HFFc6 (cell line): ENCODE measurements at places on chromosomes 2 and 18. TPM values are rescaled to one million over a fixed set of nuclear protein-coding genes. Genes with fewer than 3 reads are reported as not detected.
A peak's percentile ranks its signal among the peaks of the same experiment; 100 is the strongest.

DNA sequence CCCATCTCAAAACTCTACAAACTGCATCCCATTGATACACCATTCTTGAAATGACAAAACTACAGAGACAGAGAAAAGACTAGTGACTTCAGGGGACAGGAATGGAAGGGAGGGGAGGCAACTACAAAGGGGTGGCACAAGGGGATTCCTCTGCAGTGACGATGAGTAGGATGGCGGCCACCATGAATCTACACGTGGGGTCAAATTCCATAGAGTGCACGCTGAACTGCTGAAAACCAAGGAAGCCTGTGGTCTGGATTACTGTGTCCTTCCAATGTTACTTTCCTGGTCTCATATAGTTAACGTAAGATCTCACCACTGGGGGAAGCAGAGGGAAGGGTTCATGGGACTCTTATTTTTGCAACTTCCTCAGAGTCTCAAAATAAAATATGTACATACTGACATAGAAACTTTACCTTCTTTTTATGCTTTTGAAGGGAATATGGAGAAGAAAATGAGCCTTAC lies 23.6 kb downstream of the COX7A2L start:
- DNase-seq: no peak

DOCK10 gene
- total RNA-seq: 61.6 to 75.8 TPM (median 65.4 TPM) in 3 replicates

GRCh38 chr2:225340923-225341322 lies 58.6 kb upstream of the NYAP2 start:
- no peak for DNase-seq

DNA sequence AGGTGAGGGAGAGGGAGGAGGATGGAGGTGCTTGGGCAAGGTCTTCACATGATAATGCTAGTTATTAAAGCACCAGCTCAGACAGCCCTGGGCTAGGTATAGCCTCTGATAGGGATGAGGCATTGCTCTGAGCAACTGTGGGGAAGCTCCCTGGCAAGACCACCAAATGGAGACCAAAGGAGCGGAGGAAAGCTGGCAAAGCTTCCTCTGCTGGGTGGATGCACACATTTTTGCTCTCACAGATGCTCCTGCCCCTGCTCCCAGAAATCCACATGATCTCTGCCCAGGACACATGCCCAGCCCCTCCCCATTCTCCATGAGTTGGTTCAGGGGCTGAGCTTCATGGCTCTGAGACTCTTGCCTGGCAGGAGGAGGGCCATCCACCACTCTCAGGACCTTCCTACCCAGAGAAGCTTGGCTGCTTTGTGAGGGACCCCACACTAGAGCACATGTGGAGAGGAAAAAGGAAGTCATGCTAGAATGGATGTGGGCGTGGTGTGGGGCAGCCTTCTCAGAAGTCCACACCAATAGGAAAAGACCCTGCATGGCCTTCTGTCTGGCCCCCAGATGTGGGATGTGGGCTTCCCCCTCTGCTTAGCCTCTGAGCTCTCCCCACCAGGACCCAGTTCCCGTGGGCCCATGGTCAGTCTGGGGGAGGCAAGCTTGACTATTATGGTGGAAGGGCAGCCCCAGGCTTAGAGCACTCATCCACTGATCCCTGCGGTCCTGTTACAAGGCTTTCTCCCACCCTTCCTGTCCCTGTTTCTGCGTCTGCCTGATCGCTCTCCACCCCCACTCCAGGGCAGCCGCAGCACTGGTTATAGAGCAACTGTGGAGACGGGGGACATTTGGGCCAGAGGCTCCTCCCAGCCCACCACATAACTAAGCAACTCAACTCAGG lies 10.5 kb upstream of the CYP26B1 start:
- no peak for DNase-seq

RTP5 gene
- total RNA-seq: not detected in 3 replicates

- DNase-seq: no peak
Observed at GRCh38 chr2:86021396-86022378, 84.0 kb downstream of the POLR1A start.

DNA sequence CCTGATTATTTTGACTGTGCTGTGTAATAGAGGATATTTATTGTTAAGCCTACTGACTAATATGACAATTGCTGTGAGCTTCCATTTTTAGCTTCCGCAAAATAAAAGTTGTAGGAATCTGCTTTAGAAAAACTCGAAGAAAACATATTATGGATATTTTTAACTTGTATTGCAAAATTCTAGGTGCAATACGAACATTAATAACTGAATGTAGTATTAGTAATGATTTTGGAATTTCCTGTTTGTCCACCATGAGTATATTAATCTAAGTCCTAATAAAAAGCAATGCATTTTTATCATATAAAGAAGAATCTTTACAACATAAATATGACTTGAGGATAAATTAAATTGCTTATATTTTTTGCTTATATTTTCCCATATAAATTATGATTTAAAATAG lies 2.4 kb upstream of the DSC3 start:
- no peak for DNase-seq

DNA sequence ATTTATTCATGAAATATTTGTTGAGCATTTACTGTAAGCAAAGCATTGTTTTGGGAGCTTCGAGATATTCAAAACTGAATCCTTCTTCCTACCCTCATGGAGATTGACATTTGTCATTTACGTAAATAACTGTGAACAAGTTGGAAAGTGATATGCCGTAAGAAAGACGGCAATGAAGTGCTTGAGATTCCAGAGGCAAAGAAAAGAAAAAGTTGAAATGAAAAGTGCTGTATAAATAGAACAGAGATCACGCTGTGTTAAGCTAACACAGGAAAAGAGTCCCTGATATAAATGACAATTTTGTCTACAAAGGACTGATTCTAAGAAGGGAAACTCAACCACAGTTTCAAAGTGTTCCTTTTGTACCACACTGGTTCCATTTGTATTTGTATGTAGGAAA lies 1.8 kb downstream of the CHRNA1 start:
- no peak for DNase-seq

DNA sequence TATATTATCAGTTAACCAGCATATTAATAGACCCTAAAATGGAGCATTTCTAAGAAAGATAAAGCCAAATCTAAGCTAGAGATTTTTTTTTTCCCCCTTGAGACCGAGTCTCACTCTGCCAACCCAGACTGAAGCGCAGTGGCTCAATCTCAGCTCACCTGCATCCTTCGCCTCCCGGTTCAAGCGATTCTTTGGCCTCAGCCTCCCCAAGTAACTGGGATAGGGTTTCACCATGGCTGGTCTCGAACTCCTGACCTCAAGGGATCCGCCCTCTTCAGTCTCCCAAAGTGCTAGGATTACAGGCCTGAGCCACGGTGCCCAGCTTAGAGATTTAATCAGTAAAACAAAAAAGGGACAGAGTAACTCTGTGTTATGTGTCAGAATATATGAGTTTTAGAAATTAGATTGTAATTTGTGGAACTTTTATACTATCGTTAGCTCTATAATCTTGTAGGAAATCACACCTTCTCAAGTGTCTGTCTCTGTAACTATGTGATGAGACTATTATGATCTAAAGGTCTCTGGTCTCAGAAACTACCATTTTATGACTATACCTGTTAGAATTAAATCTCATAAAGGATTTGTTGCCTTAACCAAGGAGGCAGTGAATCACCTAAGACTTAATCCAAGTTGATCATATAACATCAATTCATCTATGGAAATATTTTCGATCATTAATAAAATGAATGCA lies 34.0 kb downstream of the YWHAQ start:
- no peak for DNase-seq

DNA sequence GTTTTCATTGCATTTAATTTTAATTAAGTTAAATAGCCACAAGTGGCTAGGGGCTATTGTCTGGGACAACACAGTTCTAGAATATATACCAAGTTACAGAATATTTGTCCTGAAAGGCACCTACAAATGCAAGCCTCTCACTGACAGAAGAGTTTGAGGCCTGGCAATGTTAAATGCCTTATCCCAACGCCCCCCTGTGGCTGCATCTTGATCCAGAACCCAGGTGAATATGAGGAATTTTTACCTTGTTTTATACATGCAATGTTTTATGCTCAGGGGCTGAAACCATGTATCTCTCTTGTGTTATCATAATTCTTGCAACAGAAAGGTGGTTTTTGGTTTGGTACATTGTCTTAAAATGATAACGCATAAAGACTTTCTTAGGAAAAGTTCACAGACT lies 71.8 kb upstream of the SEC11C start:
- DNase-seq: no peak

DNA sequence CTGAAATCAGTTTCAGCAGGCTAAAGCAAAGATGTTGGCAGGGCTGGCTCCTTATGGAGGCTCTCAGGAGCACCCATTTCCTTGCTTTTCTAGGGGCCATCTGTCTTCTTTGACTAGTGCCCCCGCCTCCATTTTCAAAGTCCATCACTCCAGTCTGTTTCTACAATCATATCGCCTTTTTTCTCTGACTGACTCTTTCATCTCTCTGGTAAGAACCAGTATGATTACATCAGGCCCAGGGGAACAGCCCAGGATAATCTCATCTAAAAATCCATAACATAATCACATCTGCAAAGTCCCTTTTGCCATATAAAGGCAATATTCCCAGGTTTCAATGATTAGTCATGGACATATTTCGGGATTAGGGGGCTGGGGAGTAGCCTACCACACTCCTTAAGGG lies 57.0 kb downstream of the CUL3 start:
- no peak for DNase-seq

DNA sequence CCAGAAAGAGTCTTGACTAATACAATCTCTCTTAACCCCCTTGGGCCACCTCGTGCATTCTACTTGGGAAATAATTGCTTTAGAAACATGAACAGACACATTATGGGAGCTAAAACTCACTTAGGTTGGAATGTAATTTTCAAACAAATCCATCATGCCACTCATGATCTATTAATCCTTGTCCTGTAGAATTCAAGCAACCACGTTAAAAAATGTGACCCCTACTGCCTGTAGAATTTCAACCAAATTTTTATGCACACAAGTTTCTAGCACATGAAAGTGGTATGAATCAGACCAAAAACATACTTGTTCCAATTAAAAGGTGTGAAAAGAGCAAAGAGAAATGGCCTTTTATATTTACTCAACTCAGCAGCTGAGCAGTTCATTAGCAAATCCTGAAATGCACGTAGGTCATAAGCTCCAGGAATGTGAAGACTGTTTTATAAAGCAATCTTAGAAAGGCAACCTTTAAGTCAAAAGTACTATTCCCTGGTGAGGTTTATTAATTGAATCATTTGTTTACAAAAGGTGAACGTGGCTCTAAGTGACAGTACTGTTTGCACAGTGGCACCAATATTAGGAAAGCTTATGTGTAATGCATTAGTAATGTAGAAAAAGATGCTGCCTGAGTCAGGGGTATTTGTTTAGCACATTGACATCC lies 459.4 kb upstream of the UBE2E3 start:
- peak; percentile 67 for DNase-seq

DNA sequence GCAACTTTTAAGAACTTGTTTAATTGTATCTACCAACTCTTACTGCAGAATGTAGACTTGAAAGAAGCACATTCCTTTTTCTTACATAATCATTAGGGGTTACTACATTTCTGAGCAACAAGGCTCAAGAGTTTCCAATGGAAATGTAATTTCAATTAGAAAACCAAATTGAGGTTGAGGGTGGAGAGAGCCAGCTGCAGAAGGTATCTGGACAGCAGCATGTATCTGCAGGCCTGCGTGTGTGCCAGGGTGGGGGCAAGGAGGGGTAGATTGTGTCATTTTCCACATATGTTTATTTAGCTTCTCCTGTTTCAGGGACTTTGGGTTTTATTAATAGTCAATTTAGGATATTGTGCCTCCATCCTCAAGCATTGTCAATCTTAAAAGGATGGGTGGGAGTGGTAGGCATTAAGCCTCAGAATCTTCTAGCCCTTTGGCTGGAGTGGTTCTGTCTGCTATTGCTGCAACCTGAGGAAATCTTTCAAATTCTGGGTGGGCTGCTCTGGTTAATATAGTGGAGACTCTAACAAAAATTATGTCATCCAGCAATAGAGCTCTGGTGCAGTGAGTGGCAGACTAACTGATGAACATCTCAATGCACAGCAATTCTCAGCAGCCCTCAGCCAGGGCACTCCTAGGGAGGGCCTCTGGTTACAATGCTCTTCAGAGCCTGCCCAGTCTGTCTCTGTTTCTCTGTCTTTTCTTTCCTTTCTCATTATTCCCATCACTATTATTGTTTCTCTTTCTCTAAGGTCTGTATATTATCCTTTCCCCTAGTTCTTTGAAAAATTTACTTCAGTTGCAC lies 151.4 kb downstream of the RPIA start:
- no peak for DNase-seq

GRCh38 chr2:127642706-127643438 lies 3.1 kb upstream of the GPR17 start:
- no peak for DNase-seq

DNA sequence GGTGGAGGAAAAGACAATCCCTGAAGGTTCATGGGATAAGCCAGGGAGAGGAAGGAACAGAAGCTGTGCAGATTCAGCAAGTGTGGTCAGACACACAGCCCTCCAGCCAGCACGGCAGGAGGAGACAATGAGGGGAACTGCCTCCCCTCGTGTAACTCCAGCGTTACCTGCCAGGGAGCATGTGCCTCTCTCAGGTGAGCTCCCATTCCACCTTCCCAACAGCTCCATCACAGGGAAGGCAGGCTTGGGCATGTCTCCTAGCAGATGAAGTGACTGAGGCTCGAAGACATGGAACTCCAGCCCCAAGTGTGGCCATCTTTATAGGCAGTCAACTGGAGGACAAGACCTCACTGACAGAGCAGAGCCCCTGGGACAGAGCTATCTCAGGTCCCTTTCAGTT lies 47.4 kb downstream of the ZBTB7C start:
- no peak for DNase-seq

- no peak for DNase-seq
Observed at GRCh38 chr2:98730707-98731040, 258 bp downstream of the MGAT4A start.
